Naive thymus-derived CD4-positive, alpha-beta T cell (primary cell): ENCODE measurements at places on chromosomes 11 and 22. TPM values are rescaled to one million over a fixed set of nuclear protein-coding genes. Genes with fewer than 3 reads are reported as not detected.

CFAP300 gene
- not detected for total RNA-seq

TMEM45B gene
- 3.3 TPM for total RNA-seq

GTSE1 gene
- total RNA-seq: not detected

NAV2 gene
- 0.24 TPM for total RNA-seq

AMPD3 gene
- 29.9 TPM for total RNA-seq

TPST2 gene
- total RNA-seq: 17.6 TPM

DGCR6 gene
- total RNA-seq: 6.0 TPM

UCP3 gene
- 10.5 TPM for total RNA-seq

OR10G4 gene
- not detected in 2 replicates for total RNA-seq

VSTM5 gene
- not detected for total RNA-seq

ROBO4 gene
- total RNA-seq: 0.29 TPM

PYGM gene
- 13.9 TPM for total RNA-seq

BAIAP2L2 gene
- 3.9 TPM for total RNA-seq

MAPK8IP2 gene
- total RNA-seq: 0.38 TPM

DCHS1 gene
- 9.7 TPM for total RNA-seq

OR10A2 gene
- not detected for total RNA-seq

SMTNL1 gene
- not detected for total RNA-seq

ZP1 gene
- total RNA-seq: not detected

TRPM5 gene
- total RNA-seq: 0.54 TPM

TMEM179B gene
- 49.2 and 50.9 TPM in 2 replicates for total RNA-seq

MMP13 gene
- total RNA-seq: not detected in 2 replicates

MS4A1 gene
- total RNA-seq: 1.5 TPM

ELMOD1 gene
- not detected for total RNA-seq

DNA sequence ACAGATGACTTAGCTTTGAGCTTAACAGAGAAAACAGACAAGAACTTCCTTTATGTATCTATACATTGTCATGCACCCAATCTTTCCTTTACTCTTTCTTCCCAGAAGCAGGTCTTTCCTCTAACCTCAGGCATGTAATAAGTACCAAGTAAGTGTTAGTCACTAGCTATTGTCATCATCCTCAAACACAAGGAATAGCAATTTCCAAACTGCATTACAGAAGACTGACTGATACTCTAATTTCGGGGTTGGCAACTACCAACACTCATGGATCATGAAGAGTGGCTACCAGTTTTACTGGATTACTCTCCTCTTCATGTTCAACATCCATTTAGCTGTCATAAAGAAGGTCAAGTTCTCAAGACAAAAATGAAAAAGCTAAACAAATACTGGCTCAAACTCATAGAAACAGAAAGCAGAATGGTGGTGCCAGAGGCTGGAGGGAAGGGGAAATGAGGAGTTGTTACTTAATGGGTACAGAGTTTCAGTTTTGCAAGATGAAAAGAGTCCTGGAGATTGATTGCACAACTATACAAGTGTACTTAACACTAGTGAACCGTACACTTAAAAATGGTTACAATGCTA, 111.6 kb downstream of the SIK3 start:
- no peak for DNase-seq

- DNase-seq: no peak
Observed at GRCh38 chr11:34346551-34346950, 11.3 kb downstream of the ABTB2 start.

DNA sequence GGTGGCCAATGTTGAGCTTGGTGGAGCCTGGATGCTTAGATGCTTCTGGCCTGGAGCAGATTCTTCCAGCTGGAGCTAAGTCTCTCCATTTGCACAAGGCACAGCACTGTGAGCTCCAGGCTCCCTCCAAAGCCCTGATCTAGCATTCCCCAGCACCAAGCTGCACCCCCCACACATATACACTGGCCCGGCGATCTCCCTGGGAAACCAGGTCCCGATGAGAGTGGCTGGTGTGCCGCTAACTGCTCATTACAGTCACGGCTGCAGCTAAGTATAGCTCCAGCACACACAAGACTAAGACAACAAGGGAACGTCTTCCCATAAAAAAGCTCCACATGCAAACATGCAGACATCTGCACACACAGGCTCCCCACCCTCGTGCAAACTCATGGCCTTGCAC, 17.6 kb downstream of the KCNC1 start:
- DNase-seq: no peak

DNA sequence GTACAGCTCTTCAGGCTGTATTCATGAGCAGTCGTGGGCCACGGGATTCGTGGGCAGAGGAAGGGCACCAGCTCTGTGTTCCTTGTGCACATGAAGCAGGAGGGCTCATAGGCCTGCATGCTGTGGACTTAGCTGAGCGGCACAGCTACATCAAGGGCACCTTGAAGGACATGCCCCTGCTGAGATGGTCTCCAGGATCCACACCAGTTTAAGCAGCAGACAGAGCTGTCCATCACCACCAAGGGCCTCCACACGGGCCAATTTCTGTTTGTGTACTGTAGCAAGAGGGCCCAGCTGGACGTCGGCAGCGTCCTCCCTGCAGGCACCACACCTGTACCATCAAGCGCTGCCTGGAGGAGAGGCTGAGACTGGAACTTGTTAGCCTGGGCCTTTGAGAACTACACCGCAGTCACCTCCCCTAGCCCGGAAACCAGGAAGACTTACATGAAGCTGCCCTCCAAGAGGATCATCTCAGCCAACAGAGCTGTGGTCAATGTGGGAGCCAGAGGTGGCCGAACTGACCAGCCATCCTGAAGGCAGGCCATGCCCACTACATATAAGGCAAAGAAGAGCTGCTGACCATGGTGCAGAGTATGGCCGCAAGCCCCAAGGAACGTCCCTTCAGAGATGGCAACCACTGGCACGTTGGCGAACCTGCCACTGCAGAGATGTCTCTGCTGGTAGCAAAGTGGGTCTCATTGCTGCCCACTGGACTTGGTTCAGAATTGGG, 32.7 kb upstream of the GNB1L start:
- no peak for DNase-seq

- no peak for DNase-seq
Observed at GRCh38 chr22:25143156-25144076, 56.2 kb upstream of the CRYBB3 start.

GRCh38 chr22:37680191-37680851, 4.9 kb downstream of the LGALS1 start:
- no peak for DNase-seq

DNA sequence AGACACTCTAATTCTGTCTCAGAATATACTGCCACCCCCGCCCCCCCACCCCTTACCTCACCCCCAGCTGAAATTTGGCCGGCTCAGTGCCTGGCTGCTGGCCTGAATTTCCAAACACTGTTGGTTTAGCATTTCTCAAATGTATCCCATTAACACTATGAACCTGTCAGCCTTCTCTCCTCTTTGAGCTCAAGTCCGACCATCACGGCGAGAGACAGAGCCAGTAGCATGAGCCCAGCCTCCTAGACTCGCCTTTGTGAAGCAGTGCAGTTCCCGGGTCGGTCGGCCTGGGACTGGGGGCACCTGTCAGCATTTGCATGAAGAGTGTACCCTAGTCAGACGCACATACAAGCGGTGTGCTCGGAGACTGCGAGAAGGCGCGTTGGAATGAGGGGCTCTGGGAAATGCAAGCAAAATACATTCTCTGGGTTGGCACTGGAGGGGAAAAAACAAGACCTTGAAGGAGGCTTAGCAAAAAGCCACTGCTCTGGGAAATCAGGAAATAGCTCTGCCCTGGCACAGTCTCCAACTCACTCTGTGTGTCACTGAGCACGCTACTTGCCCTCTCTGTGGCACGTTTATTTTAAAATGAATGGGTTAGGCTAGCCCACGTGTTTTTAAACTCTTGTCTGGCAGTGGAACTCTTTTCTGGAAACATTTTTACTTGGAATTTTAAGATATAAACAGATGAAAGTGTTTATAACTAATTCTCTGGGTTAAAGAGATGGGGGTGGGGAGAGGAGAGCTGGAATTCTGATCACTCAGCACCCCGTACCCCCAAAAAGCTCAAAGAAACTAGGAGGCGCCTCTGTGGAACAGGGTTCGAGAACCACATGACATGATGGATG, 108.3 kb downstream of the TIMP3 start:
- DNase-seq: no peak

- peak; percentile 35 for DNase-seq
Observed at GRCh38 chr22:30324014-30324730, 2.6 kb downstream of the TBC1D10A start.

DNA sequence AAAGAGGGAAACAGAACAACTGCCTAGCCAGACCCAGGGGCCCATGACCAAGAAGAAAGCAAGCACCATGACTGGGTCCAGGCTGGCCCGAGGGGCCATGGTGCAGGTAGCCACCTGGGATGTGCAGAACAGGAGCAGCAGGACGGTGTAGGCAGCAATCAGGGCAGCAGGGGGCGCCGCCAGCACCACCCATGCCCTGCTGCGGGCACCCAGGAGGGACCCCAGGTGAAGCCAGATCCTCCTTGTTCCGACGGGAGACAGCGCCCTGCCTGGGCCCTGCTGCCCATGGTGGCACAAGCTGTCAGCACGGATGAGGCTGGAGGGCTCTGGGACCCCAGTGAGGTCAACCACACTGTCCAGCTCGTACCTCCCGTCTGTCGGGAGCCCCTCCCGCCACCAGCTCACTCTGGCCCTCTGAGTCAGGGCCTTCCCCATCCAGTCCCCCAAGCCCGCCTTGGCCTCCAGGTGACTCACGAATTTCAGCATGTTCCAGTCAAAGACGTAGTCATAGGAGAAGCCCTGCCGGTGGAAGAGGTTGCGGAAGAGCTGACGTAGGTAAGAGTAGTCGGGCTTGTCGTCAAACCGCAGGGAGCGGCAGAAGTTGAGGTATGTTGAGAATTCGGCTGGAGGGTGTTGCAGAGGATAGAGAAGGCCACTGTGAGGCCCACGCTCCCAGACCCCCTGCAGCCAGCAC, 18.8 kb downstream of the CSNK1E start:
- peak; percentile 46 for DNase-seq

DNA sequence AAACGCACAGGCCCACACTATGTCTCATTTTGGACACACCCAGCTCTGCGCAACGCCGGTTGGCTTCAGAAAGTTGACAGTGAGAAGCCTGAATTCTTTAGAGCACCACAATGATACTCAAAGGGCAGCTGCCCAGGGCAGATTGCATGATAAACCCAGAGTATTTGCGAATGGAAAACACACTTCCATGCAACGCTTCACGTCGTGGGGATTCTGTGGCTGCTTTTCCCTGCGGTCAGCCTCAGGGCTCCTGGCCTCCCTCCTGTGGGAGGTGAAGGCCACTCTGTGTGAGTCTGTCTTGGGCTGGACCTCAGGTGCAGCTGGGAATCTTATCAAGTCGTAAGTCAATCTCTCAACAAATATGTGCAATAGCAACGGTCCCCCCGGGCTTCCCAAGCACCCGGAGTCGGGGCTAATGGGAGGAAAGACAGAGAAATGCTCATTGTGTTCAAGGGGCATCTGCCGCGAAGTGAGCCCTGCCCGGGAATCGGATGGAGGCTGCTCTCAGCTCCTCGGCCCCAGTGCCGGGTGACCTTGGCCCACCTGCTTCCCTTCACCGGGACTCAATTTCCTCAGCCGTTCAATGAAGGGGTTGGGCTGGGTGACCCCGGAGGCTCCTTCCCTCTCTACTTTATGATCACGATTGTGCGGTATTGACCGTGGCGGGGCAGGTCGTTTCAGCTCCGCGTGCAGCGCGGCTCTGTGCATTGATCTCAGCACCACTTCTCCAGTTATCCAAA, 623.6 kb downstream of the BRD1 start:
- no peak for DNase-seq

GRCh38 chr22:25823276-25823675, 81.3 kb downstream of the MYO18B start:
- DNase-seq: no peak

GRCh38 chr11:123034597-123034996, 27.3 kb downstream of the HSPA8 start:
- DNase-seq: no peak

DNA sequence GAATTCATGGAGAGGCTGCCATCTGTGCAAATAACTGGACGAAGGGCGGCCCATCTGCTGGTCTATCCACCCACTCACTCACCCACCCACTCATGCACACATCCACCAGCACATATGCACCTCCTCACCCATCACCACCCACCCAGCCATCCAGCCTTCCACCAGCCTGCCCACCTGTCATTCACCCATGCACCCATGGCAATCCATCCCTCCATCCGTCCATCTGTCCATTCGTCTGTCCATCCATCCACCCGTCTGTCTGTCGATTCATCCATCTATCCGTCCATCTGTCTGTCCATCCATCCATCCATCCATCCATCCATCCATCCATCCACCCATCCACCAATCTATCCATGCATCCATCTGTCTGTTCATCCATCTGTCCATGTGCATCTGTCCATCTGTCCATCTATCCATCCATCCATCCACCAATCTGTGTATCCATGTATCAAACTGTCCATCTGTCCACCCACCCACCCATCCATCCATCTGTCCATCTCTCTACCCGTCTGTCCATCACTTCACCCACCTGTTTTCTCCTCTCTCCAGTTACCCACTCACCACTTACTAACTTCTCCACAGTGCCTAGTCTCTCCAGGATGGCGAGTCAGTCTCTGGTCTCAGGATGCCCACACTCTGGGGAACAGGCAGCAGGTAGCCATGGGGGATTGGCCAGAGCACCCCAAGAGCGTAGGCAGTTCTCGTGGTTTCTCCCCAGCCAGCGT, 8.9 kb downstream of the TRPM5 start:
- no peak for DNase-seq

GRCh38 chr22:27552176-27552575, 249.4 kb downstream of the MN1 start:
- no peak for DNase-seq

- DNase-seq: no peak
Observed at GRCh38 chr22:38074181-38075104, 9.5 kb downstream of the SLC16A8 start.

- DNase-seq: no peak
Observed at GRCh38 chr11:111532365-111532709, 8.2 kb upstream of the LAYN start.

DNA sequence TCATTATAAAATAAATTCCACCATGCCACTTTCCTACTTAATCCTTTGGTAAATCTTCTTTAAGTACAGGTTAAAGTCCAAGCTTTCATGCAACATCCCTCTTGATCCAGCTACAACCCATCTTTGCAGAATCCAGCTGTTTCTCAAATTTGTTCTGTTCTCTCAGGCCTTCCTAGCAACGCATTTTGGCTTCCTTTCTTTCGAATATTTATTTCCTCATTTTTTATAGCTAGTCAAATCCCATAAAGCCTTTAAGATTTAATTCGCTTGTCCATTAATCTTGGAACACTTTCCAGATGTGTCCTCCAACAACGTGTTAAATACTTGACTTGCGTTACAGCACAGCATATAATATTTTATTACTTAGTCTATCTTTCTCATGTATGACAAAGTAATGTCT, 600.1 kb upstream of the CHORDC1 start:
- DNase-seq: no peak
